Stimulated activated CD8-positive, alpha-beta memory T cell treated with anti-CD3 and anti-CD28 coated beads, Interleukin-2, amount 100 ng/mL, for 1 hour (primary cell): ENCODE measurements at places on chromosomes 4 and X.

GRCh38 chrX:68415316-68415715, 18.0 kb downstream of the OPHN1 start:
- DNase-seq = no peak

- no peak for DNase-seq
Measured at GRCh38 chr4:179894066-179894778, 2349.0 kb upstream of the TENM3 start.

DNA sequence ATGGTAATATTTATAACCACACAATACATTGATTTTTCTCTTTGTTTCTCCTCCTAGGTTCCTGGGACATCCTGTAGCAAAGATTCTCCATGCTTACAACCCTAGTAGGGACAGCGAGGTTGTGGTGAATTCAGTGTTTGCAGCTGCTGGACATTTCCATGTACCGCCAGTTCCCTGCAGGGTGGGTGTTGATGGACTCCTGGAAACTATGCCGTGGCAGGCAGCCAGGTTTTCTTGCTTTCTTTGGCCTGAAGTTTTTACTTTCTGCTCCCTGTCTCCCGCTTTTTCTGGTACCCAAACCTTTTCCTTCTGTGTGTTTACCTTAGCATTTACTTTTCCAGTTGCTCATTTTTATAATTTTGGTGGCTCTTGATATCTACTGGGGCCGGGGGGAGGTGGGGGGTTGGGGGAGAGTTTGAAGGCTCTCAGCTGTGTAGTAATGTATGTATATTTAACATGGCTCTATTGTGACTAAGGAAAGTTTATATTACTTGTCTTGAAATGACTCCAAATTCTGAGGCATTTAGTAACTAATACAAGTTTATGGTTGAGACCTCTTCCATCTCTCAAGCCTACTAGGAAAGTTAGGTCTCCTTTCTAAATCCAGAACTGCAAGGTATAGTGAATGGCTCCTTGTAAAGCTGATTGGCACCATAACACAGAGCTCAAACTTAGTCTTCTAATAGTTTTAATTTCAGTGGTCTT, 89.7 kb downstream of the TMEM131L start:
- DNase-seq = no peak

- DNase-seq = no peak
Measured at GRCh38 chrX:129568349-129568748, 28.3 kb downstream of the OCRL start.

DNA sequence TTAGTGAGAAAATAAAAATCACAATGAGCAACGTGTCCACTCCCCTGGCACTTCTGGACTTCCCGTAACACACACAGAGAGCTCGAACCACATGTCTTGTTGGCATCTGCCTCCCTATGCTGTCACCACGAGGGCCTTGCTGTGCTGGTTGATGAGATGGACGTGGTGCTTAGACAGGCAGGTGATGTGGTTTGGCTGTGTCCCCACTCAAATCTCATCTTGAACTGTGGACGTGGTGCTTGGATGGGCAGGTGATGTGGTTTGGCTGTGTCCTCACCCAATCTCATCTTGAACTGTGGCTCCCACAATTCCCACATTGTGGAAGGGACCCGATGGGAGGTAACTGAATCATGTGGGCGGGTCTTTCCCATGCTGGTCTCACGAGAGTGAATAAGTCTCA, 40.0 kb downstream of the FGFRL1 start:
- DNase-seq = no peak
